Cardiac septum (tissue), 1 donor: ENCODE measurements at places on chromosomes 2 and 18. TPM values are rescaled to one million over a fixed set of nuclear protein-coding genes. Genes with fewer than 3 reads are reported as not detected.

DNA sequence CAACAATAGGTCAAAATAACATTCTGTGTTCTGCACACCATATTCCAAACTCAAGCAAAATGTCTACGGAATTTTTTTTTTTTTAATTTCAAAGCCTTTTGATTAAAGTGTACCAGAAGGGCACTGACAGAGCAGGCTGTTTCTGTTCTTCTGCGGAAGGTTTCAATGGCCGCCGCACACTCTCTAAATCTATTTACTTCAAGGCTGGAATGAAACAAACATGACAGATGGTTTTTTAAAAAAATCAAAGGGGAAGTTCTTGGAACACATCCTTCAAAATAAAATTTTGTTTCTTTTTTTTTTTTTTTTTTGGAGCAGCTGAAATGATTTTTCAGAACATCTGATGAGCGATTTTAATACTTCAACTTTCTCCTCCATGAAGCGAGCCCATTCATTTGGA is 259.1 kb downstream of the TXNL1 start:
- DNase-seq, result no peak

DNA sequence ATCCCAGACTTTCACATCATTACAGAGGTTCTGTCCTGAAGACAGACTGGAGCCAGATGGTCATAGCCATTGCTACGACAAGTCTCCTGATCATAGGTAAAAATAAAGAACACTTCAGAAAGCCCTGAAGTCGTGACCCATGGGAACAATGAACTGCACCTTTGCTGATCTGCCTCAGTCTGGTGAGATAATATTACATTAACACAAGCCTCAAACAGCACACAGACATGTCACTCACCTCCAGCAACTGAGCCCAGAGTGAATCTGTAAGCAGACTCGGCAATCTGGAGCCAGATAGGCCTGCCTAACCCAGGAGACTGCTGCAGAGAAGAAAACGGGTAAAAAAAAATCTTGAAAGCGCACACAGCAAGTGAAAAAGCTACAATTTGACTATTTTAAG is 79.2 kb downstream of the SLC25A12 start:
- no peak for DNase-seq

Gene IL1B
- 0.48 TPM for total RNA-seq

Gene SERPINB5
- total RNA-seq, result not detected

DNA sequence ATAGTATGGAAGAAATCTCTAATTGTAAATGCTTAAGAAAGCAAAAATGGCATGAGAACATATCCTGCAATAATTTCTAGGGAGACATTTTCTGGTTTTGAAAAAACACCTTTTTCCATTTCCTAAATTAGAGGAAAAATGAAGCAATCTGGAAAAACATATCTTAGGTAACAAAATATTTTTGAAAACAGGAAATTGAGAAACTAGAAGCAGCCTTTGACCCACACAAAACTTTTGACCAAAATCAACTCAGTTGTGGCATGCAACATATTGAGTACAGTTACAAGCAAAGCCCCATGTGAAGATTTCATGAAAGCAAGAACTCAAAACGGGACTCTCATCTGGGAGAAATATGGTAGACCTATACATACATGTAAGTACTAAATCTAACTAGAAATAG is 28.6 kb upstream of the CHAC2 start:
- no peak for DNase-seq
